ENCODE measurements at places on chromosomes 11 and 22. TPM values are rescaled to one million over a fixed set of nuclear protein-coding genes. Genes with fewer than 3 reads are reported as not detected.

GRCh38 chr11:89583580-89583979 lies 92.4 kb upstream of the NOX4 start:
- H3K36me3 ChIP-seq: no peaks in the 10 kb centered on the region
- H3K4me3 ChIP-seq: no peak overlapping the region
- no peaks in the 10 kb centered on the region for H3K27me3 ChIP-seq
- H3K27ac ChIP-seq: no peak overlapping the region
- DNase-seq: no peak

DNA sequence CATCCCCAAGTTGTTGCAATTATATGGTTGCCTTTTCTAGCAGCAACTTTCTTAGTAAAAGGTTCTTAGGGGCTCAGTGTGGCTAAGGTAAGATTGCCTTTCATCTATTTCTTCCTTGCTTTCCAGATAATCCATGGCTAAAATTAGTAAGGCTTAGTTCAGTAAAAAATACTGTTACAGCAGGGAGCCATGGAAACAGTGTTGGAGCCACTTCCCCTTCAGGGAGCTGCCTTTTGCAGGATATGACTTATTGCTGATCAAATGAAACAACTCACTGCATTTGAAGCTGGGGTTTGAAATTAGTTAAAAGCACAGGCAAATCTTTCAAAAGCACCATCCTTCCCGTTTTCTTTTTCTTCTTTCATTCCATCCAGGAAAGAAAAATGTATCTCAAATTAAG lies 184.3 kb downstream of the C11orf87 start:
- no peak overlapping the region for H3K27ac ChIP-seq
- H3K4me1 ChIP-seq: no peaks in the 10 kb centered on the region
- H3K36me3 ChIP-seq: no peaks in the 10 kb centered on the region
- no peak for DNase-seq
- H3K4me3 ChIP-seq: no peak overlapping the region

DNA sequence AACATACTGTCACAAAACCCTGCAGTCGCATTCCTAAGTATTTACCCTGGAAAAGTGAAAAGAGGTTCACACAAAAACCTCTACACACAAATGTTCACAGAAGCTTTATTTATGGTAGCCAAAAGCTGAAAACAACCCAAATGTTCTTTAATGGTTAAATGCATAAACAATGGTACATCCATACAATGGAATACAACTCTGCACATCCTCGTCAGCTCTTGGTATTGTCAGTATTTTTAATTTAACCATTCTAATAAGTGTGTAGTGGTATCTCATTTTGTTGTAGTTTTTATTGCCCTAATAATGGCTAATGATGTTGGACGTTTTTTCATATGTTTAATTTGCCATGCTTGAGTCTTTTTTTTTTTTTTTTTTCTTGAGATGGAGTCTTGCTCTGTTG lies 99.4 kb downstream of the ATXN10 start:
- DNase-seq: no peak
- H3K36me3 ChIP-seq: no peaks in the 10 kb centered on the region
- H3K4me1 ChIP-seq: peaks cover 20% of the 10 kb centered on the region
- H3K27me3 ChIP-seq: no peaks in the 10 kb centered on the region
- no peak overlapping the region for H3K4me3 ChIP-seq

DNA sequence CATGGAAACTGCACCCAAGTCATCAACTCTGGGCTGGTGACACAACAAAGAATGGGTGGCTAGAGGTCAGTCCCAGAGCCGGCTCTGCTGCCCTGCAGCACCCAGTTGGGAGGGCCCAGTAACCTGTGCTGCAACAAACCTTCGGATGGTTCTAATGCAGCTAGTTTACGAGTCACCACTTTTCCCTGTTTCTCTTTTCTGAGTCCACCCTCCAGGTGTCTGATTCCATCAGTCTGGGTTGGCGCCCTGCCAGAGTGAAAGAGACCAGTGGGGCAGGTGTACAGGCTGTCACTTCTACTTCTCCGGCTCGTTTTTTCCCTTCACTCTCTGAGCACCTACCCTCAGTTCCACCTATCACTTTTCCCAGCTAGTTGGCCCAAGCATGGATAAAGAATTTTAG lies 572.9 kb downstream of the NTM start:
- no peak overlapping the region for H3K4me3 ChIP-seq
- no peaks in the 10 kb centered on the region for H3K27me3 ChIP-seq
- DNase-seq: no peak
- no peak overlapping the region for H3K27ac ChIP-seq

DNA sequence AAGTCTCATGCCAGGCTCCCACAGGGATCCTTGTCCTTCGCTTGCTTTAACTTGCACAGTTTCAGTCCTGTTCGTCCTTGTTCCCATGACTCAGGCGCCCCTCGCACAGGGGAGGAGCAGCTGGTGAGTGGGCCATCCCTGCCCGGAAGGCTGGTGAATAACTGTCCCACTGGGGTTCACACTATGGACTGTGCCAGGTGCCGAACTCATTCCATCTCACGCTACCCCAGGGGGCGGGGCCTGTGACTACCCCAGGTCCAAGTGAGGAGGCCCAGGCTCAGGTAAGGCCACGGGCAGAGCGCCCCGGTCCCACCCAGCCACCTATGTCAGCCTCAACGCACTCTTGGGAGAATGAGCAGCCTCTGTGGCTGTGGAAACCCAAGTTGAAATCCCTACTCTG lies 7.2 kb upstream of the CARD10 start:
- H3K4me1 ChIP-seq: no peaks in the 10 kb centered on the region
- no peak overlapping the region for H3K4me3 ChIP-seq
- H3K27ac ChIP-seq: no peak overlapping the region
- no peaks in the 10 kb centered on the region for H3K27me3 ChIP-seq
- H3K36me3 ChIP-seq: no peaks in the 10 kb centered on the region
- no peak for DNase-seq

DNA sequence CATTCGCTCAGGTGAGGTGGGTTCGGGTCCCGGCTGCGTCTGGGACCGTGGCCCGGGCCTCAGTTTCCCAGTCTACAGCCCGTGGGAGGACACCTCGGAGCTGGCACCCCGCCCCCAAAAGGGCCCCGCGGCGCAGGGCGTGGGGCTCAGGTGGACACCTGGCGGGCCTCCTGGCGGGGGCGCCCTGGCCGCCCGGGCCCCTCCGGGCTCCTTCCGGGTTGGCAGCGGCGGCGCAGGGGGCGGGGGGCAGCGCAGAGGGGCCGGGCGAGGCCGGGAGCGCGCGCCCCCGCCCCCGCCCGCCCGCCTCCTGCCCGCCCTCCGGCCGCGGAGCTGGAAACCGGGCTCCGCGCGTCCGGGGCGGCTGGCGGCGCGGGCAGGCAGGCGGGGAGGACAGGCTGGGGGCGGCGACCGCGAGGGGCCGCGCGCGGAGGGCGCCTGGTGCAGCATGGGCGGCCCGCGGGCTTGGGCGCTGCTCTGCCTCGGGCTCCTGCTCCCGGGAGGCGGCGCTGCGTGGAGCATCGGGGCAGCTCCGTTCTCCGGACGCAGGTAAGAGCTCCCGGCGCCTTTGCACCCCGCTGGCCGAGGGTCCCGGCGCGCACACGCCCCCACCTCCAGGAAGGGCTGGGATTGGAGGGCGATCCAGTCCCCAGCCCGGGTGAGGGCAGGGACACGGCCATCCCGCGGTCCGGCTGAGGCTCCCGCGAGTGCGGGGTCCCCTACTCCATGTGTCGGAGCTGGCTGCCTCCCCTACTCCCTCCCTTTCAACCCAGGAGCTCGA lies at the start of gene EMID1:
TSS of gene EMID1 (plus strand) at position 303 of the 778 bp plus-strand sequence. CDS start at position 446, 143 bp downstream.
- H3K36me3 ChIP-seq: no peaks in the 10 kb centered on the region
- H3K27ac ChIP-seq: no peak within 1 kb of the TSS
- H3K4me1 ChIP-seq: peaks cover 14% of the 10 kb centered on the region
- H3K4me3 ChIP-seq: peak within 1 kb of the TSS; percentile 78

- no peaks in the 10 kb centered on the region for H3K27me3 ChIP-seq
- H3K36me3 ChIP-seq: no peaks in the 10 kb centered on the region
- no peak overlapping the region for H3K4me3 ChIP-seq
- DNase-seq: no peak
Measured at GRCh38 chr11:76282811-76283595, 76.7 kb upstream of the WNT11 start.

DNA sequence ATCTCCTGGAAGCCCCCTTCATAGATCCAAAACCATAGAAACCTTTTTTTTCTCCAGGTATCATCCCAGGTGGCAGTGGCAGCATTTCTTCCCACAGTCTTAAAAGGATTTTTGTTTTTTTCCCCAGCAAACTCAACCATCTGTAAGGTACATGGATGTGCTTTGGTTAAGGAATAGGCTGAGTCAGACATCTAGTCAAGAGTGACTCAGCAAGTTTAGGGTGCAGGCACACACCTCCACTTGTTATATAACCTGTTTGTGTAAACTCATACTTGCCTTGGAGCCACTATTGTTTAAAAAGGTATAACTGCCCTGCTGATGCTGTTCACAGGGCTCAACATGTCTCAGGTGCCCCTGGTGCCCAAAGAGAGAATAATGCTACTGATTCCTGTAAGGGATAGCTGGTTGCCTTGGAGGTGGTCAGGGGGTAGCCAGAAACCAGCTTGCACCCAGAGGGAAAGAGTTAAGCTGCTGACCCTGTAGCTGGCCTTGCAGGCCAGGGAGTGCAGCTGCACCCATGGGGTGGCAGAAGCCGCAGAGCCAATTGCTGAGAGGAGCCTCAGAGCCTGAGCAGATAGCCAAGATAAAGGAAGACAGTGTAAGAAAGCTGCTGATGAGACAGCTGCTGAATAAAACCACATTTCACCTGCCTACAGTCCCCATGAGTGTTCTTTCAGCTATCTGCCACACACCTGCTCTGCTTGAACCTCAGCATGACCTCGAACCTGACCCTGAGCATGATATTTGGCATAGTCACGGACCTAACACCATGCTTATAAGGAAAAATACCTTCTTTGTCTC lies 1726.1 kb upstream of the RAG2 start:
- no peak for DNase-seq
- no peaks in the 10 kb centered on the region for H3K27me3 ChIP-seq
- no peak overlapping the region for H3K4me3 ChIP-seq
- H3K36me3 ChIP-seq: no peaks in the 10 kb centered on the region

GRCh38 chr22:28570696-28571373 lies 108.8 kb downstream of the TTC28 start:
- H3K27me3 ChIP-seq: no peaks in the 10 kb centered on the region
- DNase-seq: no peak
- no peak overlapping the region for H3K27ac ChIP-seq
- no peak overlapping the region for H3K4me3 ChIP-seq
- H3K36me3 ChIP-seq: no peaks in the 10 kb centered on the region
- H3K4me1 ChIP-seq: no peaks in the 10 kb centered on the region

DNA sequence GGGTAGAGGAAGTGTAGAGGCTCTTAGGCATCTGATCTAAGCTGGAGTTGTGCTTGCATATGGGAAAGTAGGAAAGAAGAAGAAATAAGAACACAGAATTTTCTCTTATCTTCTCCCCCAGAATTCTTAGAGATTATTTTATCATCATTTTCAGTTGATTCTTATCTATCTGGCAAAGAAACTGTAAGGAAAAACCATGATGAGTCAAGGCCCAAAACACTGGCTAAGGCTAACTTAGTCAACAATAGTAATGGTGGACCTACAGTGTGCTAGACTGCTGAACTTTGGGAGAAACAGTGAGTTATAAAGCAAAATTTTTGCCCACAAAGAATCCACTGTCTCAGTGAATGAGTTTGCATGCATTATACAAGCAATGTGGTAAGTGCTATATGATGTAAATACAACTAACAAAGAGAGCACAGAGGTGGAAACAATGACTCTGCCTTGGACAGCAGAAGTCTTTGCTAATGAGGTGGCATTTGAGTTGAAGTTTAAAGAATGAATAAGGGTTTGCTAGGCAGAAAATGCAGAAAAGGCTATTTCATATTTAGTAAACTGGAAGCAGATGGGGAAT lies 344.5 kb upstream of the PLET1 start:
- DNase-seq: no peak
- no peaks in the 10 kb centered on the region for H3K4me1 ChIP-seq
- no peaks in the 10 kb centered on the region for H3K27me3 ChIP-seq
- H3K4me3 ChIP-seq: no peak overlapping the region
- no peak overlapping the region for H3K27ac ChIP-seq
- no peaks in the 10 kb centered on the region for H3K36me3 ChIP-seq

GRCh38 chr11:127485541-127485940 lies 485.0 kb upstream of the KIRREL3 start:
- H3K27me3 ChIP-seq: no peaks in the 10 kb centered on the region
- H3K4me1 ChIP-seq: no peaks in the 10 kb centered on the region
- H3K36me3 ChIP-seq: no peaks in the 10 kb centered on the region
- no peak overlapping the region for H3K27ac ChIP-seq

- no peak overlapping the region for H3K27ac ChIP-seq
- no peak overlapping the region for H3K4me3 ChIP-seq
- peaks cover 6% of the 10 kb centered on the region for H3K27me3 ChIP-seq
Measured at GRCh38 chr11:31887180-31887579, 76.1 kb upstream of the PAX6 start.

- H3K27ac ChIP-seq: no peak overlapping the region
- H3K27me3 ChIP-seq: no peaks in the 10 kb centered on the region
- H3K4me3 ChIP-seq: no peak overlapping the region
- DNase-seq: no peak
- no peaks in the 10 kb centered on the region for H3K4me1 ChIP-seq
Measured at GRCh38 chr11:81278991-81279390, 1454.7 kb downstream of the FAM181B start.

GRCh38 chr11:8650401-8650990 lies 32.0 kb downstream of the TRIM66 start:
- no peak overlapping the region for H3K4me3 ChIP-seq
- H3K36me3 ChIP-seq: no peaks in the 10 kb centered on the region
- DNase-seq: no peak
- H3K27ac ChIP-seq: no peak overlapping the region
- no peaks in the 10 kb centered on the region for H3K27me3 ChIP-seq
- no peaks in the 10 kb centered on the region for H3K4me1 ChIP-seq

GRCh38 chr22:47093720-47094119 lies 331.3 kb downstream of the TBC1D22A start:
- H3K27me3 ChIP-seq: no peaks in the 10 kb centered on the region
- H3K27ac ChIP-seq: no peak overlapping the region
- H3K36me3 ChIP-seq: no peaks in the 10 kb centered on the region

- DNase-seq: no peak
- H3K27me3 ChIP-seq: no peaks in the 10 kb centered on the region
- H3K4me3 ChIP-seq: no peak overlapping the region
- H3K36me3 ChIP-seq: no peaks in the 10 kb centered on the region
- H3K27ac ChIP-seq: no peak overlapping the region
Measured at GRCh38 chr11:113119074-113119473, 157.9 kb downstream of the NCAM1 start.

DNA sequence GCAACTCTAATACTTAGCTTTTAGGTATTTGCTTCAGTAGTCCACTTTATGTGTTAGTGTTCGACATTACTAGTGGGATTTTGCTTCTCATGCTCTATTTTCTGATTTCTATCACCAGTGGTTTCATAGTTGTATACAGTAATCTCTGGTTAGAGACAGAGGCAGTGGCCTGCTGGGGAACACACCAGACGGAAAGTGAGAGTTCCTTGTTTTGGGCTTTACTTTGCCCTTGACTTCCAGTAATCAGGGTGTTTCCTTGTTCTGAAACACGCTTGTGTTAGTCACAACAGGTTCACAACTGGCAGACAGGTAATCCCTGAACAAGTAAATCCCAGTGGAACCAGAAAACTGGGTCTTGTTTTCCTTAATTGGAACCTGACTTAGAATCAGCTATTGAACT lies 56.0 kb downstream of the PACS1 start:
- H3K27ac ChIP-seq: peak overlapping the region; percentile 86
- H3K4me1 ChIP-seq: peaks cover 37% of the 10 kb centered on the region
- no peak overlapping the region for H3K4me3 ChIP-seq
- no peaks in the 10 kb centered on the region for H3K36me3 ChIP-seq

SLC22A9 gene
- not detected for total RNA-seq

P2RY6 gene
- total RNA-seq: not detected

SLC29A2 gene
- 31.1 TPM for total RNA-seq

CASP4 gene
- 0.35 TPM for total RNA-seq

ARHGAP20 gene
- 0.54 TPM for total RNA-seq

ZBED4 gene
- 28.0 TPM for total RNA-seq

CCDC89 gene
- not detected for total RNA-seq
